ENCODE measurements at places on chromosomes 5 and 9.
A peak's percentile ranks its signal among the peaks of the same experiment; 100 is the strongest.

GRCh38 chr9:101467690-101468089, 32.1 kb upstream of the ALDOB start:
- DNase-seq: no peak

GRCh38 chr9:111038331-111039230, at the start of gene LPAR1:
LPAR1 (minus strand) TSS chr9:111038470; CDS start chr9:110972117, 66,353 bp downstream.
- no peak for DNase-seq

- no peak for DNase-seq
Observed at GRCh38 chr5:169148138-169148740, 152.7 kb downstream of the SLIT3 start.

DNA sequence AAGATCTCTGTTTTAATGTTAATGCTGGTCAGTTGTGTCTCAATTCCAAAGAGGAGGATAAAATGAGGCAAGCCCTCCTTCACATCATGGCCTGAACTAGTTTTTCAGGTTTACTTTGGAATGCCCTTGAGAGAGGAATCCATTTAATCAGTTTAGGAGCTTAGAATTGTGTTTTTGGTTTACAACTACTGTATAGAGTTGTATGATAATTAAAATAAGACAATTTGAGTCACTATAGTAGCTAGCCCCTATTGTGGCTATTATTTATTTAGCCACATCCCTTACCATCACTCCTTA, 107.8 kb upstream of the PRLR start:
- no peak for DNase-seq

- DNase-seq: no peak
Observed at GRCh38 chr5:89733772-89734171, 675.8 kb downstream of the CETN3 start.

DNA sequence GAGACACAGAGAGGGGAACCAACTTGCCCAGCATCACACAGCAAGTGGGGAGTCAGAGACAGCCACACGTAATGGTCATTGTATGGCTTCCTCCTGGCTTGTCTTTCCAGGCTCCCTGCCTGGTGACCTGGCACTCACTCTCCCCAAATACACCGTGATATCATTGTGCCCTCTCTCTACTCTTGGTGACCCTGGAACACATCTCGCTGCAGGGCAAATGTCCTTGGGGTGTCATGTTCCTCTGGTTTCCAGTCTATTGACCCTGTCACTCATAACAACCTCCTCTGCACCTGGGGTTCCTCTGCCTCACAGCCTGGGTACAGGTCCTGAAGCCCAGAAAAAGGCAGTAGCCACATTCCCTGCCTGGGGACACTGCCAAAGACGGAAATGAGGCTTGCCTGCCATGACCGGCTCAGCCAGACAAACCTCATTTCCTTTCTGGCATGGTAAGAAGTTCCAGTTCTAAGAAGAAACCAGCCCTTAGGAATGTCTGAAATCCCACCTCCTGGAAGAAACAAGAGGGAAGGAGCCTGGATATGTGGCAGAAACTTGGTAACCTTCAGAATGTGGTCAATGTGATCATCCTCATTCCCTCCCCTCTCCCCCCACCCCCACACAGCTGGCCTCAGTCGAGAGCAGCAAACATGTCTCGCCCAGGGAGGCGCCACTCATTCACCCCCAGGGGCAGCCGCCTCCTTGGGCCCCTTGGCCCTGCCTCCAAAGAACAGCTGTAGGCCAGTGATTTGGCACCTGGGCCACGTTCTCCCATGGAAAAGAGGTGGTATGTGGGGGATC, 30.6 kb upstream of the SMU1 start:
- peak; percentile 52 for DNase-seq

DNA sequence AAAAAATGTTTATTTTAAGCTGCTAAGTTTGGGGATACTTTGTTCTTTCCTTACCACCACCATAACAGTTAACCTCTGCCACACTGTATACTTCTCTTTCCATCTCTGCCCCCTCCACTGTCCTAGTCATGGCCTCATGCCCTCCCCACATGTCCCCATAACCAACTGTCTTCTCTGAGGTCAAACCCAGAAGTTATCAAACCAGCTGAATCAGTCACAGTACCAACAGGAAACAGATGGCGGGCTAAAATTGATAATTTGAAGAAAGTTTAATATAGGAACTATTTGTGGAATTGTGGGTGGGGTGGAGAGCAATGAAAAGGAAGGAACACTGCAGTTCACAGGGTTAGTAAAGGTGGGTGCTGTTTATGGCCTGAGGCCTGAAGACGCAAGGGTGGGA, 5.7 kb upstream of the DCTN4 start:
- DNase-seq: no peak

DNA sequence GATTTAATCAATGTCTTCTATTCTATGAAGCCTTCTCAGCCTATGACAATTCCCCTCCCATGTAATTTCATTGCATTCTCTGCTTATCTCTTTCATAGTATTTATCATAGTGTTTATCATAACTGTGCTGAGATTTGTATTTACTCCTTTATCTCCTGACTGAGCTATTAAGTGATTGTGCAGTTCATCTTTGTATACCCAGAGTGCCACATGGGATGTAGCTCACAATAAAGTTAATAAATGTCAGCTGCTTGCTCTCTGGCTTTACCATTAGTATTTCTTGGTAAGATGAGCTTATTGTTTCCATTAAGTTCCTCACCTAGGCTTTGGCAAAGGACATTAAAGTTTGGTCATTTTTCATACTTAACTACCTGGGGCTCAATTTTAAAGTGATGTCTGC, 275.1 kb upstream of the MPDZ start:
- DNase-seq: no peak

DNA sequence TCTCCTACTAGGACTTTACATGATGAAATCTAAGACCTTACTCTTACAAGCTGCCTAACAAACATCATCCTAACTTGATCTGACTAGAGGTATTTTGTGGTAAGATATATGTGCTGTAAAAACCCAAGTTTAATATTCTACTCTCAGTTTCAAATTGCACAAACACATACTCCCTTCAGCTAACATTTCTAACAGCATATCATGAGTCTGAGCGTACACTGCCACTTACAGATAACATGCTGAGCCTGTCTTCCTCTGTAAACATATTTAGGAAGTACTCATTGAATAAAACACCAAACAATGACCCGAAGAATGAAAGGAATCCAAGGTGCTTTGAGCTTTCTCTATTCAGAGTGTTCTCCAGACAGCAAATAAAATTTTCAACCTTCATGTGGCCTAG, 7.9 kb upstream of the ESM1 start:
- DNase-seq: no peak

DNA sequence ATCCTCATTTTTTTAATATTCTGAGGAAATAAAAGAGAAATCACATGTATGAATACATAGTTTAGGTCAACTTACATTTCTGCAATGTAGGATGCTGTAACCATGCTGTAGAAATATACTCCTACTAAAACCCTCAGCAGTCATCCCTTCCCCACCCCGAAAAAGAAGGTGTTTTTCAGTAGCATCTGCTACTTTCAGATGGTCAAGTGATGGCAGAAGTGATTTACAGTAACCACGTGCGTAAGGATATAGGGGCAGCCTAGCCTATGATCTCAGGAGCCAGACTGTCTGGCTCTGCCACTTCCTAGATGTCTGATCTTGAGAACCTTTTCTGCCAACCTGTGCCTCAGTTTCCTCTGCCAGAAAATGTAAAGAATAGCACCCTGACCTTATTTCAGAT, 26.0 kb upstream of the SYK start:
- no peak for DNase-seq

DNA sequence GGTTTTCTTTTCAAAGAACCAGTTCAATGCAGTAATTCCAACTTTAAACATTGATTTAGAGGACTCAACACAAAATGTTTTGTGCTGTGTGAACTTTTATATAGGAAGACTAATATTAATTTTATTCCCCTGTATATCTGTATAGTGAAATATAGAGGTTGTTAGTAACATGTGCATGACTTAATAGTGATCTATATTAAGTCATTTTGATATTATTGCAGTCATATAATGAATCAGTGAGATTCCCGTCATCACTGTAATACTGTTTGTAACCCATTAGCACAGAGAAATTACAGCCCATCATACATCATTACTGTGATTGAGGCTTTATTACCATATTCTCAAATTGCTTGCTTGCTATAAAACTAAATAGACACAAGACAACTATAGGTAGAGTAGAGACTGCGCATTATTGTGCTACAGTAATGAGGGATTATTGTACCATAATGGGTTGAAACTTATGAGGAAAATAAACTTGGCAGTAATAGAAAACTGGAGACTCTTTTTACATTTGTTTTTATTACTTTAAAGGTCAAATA, 170.7 kb downstream of the RANBP17 start:
- DNase-seq: no peak

GRCh38 chr9:75927356-75927755, 36.9 kb downstream of the PCSK5 start:
- no peak for DNase-seq

- DNase-seq: no peak
Observed at GRCh38 chr5:179819296-179820126, 1.2 kb upstream of the SQSTM1 start.

- no peak for DNase-seq
Observed at GRCh38 chr5:137466889-137467288, 32.2 kb downstream of the SPOCK1 start.

DNA sequence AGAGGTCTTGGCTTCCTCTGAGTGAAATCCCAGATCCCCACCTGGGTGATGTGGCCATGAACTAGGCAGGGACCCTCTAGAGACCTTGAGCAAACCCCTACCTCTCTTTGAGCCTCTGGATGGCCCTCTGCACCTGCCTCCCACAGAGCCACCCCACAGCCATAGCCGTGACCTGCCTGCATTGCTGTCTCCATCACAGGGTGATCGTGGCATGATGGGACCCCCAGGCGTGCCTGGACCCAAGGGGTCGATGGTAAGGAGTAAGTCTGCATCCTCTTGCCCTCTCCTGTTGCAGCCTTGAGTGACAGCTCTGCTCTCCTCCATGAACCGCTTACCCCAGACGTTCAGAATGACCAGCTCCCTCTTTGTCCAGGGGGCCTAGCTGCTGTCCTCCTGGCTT, 70.5 kb upstream of the ORM1 start:
- no peak for DNase-seq

- DNase-seq: no peak
Observed at GRCh38 chr9:6845880-6846279, 88.1 kb downstream of the KDM4C start.

DNA sequence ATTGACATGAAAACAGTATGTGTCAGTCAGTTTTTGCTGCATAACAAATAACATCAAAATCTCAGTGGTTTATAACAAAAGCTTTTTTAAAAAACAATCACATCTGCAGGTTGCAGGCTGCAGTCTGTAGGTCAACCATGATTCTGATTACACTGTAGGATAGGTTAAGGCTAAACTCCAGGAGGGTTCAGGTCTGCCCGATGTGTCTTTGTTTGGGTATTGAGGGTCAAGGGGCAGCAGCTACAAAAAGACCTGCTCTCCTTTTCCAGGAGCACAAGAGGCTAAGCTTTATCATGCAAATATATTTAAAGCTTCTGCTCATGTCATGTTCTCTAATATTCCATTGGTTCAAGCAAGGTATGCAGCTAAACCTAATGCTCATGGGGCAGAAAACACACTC, 18.2 kb downstream of the GRIA1 start:
- no peak for DNase-seq

DNA sequence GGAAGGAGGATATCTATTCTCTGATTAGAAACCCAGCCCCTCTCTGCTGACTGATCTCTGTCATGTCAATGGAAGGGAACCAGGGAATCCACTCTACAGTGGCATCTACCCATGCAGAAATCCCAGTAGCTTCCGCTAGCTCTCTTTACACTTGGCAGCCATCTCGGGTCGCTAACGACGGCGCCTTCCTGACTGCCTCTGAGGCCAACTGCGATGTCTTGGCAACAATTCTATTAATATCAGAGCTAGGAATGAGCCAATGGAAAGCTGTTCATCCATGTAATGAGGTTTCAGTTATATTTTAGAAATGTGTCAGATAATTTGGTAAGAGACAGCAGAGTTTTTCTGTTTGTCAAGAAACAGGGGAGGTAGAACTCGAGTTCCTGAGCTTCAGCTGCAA, 67.6 kb upstream of the ATP10B start:
- no peak for DNase-seq

GRCh38 chr9:94875300-94876020, 149.0 kb downstream of the AOPEP start:
- no peak for DNase-seq

DNA sequence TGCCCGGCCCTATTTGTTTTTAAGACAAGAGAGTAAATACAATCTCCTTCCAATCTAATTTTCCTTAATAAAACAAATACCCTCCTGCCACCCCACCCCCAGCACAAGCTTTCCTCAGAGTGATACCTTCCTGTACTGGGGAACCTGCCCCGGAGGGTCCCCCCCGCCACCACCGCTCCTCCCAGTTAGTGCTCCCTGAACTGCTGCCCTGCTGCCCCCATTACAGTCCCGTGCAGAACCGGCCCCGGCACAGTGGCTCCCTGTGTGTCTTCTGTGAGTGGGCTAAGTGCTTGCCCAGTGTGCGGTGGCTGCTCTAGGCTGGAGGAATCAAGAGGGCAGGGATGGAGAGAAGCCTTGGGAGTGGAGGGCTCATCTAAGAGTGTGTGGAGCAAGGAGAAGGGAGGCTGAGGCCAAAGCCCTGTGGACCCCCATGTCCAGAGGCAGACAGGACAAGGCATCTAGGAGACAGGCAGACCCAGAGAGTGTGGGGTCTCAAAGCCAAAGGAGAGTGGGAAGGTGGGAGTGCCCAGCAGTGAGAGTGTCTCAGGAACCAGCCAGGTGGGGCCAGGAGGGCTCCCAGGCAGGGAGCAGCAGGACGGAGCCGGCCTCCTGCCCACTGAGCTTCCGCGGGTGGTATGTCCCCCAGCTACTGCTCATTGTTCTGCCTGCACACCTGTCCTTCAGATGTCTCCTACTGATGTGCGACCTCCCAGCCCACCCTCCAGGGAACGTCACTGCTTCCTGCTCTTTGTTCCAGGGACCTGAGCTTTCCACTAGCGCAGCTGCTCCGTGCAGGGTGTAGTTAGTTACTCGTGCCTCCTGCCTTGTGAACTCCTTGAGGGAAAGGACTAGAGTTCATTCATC, 129.0 kb downstream of the DAB2IP start:
- DNase-seq: no peak

- no peak for DNase-seq
Observed at GRCh38 chr5:107616213-107616612, 54.5 kb downstream of the EFNA5 start.

GRCh38 chr9:84880835-84881234, 211.3 kb downstream of the NTRK2 start:
- DNase-seq: no peak

DNA sequence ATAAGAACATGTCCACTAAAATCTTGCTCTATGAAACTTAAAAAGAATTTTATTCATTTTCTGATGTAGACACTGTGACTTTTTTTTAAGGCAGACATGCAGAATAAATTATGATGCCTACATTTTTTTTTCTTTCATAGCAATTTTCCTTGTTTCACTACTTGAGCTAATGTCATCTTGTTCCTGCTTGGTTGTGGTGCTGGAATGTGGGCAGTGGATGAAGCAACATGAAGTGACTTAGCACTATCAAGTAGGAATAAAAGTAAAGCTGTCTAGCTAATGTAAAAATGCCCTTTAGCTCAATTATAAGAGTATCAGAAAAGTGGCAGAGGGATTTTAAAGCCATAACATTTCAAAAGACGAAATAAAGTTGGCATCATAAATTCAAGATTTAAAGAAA, 191.0 kb downstream of the ADAMTS6 start:
- DNase-seq: no peak
